Retina (tissue), 1 donor: ENCODE measurements at places on chromosomes 11 and 22.

GRCh38 chr22:30246814-30247376 is 336 bp upstream of the LIF start:
- no peak for DNase-seq

- DNase-seq: no peak
Observed at GRCh38 chr11:45772449-45772774, 32.5 kb upstream of the SLC35C1 start.

DNA sequence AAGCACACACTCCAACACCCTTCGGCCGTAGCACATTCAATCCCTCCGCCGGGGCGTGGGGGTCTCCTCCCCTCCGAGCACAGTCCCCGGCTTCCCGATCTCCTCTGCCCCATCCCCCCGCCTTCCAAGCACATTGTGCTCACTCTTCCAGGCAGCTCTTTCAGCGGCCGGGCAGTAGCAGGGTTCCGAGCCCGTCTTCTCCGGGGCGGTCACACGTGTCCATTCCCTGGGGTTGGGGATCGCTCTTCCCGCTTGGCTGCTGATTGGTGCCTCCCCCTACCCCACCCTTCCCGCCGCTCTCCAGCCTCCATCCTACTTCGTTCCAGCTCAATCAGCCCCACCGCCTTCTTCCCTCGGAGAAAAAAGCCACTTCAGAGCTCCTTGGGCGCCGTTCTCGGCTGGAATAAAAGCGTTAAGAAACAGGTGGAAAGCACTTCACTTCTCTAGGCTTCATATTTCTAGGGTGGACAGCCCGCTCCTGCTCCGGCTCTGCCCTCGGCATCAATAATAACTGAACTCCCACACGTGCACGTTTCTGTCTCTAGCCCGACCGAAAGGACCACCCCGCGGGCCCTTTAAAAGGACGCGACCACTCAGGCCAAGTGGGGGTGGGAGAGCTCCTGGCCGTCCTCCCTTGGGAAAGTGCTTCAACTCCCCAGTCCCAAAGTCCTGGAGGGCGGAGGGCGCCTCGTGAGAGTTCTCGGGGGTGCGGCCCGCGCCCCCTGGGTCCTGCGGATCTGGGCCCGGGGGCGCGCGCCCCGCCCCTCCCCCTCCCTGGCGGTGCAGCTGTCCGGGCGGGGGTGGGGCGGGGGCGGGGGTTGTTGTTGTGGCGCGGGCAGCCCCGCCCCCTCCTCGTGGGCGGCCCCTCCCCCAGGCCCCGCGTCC is 464 bp upstream of the CECR2 start:
- peak; percentile 98 for DNase-seq

DNA sequence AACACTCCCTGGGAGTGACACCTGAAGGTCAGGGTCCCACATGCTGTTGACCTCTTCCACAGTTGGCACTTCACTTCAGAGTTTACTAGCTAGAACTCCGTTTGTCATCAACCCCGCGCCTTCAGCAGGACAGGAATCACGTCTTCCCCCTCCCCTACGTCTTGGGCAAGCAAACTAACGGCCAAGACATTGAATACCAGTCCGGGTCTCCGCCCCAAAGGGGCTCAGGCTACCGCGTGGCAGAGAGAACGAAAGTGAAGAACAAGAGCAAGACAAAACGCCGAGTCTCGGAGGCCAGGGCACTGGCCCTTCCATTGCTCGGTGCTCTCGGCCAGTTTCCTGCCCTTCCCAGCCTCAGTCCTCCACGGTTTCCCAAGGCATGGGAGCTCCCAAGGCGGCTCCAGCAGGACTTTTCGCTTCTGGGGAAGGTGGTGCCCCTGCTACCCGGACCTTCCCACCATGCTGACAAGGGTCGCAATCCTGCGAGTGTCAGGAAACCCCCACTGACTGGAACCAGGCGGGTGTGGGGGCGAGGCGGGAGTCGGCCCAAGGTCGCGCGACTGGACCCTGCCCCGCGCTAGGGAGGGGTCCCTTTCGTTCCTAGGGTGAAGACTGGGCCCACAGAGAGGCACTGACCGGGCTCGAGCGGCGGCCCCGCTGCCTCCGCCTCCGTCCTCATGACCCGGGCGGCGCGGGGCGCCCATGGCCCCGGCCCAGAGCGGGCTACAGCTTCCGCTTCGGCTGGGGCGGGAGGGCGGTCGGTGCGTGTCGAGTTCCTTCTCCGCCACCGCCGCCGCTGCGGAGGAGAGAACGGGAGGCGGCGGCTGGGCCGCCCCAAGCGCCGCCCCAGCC is at the start of gene GUCD1:
TSS of gene GUCD1 (minus strand) at position 826 of the 852 bp plus-strand sequence. CDS start at position 679, 147 bp downstream.
- no peak for DNase-seq

GRCh38 chr22:43682851-43683250 is 129.3 kb downstream of the EFCAB6 start:
- no peak for DNase-seq

DNA sequence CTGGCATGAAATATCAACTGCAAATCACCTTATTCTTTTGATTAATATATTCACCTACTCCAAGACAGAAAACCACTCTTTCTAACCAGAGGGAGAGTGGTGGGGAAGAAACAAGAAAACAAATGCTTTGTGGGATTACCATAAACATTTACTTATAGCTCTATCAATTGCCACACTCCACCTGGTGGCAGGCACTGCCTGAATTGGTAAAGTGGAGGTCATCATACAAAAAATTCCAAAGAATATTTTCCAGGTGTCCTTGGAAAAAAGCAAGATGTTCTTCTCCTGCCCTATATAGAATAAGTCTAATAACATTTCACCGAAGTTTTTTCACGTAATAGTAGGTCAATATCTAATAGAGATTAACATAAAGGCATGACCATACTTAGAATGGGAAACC is 45.3 kb downstream of the PHF21A start:
- no peak for DNase-seq
